ENCODE measurements at places on chromosomes 5 and 9.

GRCh38 chr9:114869845-114870244, 60.5 kb downstream of the TNFSF8 start:
- H3K36me3 ChIP-seq: no peaks in the 10 kb centered on the region
- no peak overlapping the region for H3K4me3 ChIP-seq
- no peaks in the 10 kb centered on the region for H3K4me1 ChIP-seq
- DNase-seq: no peak

DNA sequence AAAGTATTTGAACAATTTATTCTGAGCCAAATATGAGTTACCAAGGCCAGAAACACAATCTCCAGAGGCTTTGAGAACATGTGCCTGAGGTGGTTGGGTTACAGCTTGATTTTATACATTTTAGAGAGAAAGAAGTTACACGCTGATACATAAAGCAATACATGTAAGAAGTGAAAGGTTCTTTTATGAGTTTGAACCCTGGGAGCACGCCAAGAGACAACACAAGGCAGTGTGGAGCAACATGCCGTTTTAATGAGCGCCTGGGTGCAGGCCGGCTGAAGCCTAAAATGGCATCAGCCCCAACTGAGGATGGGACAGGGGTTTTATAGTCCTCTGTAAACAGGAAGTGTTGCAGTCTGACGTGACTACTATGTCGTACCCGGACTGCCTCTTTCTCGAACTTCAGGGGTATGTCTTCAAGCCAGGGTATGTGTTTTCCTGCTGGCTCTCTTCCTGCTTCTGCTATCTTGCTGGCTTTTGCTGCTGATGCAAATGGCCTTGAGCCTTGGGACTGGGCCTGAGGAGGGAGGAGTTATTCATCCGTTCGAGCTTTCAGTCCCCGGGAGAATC, 193.7 kb downstream of the CYLC2 start:
- no peak overlapping the region for H3K4me3 ChIP-seq
- H3K27ac ChIP-seq: no peak overlapping the region
- no peak for DNase-seq

DNA sequence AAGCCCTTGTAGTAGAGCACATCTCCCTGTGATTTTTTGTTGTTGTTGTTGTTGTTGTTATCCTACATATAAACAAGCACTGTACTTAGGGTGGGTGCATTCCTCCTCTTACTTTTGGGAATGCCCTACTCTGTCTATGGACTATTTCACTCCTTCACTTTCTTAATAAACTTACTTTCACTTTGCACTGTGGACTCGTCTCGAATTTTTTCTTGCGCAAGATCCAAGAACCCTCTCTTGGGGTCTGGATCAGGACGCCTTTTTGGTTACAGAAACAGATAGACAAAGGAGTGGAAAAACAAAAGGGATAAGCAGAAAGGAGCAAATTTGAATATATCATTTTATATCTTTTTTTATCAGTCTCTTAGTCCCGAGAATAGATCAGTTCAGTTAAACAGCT, 14.4 kb upstream of the PAIP1 start:
- H3K27me3 ChIP-seq: no peaks in the 10 kb centered on the region
- H3K27ac ChIP-seq: no peak overlapping the region
- H3K4me3 ChIP-seq: peak overlapping the region; percentile 6
- no peaks in the 10 kb centered on the region for H3K36me3 ChIP-seq
- DNase-seq: no peak
- peaks cover 16% of the 10 kb centered on the region for H3K4me1 ChIP-seq

DNA sequence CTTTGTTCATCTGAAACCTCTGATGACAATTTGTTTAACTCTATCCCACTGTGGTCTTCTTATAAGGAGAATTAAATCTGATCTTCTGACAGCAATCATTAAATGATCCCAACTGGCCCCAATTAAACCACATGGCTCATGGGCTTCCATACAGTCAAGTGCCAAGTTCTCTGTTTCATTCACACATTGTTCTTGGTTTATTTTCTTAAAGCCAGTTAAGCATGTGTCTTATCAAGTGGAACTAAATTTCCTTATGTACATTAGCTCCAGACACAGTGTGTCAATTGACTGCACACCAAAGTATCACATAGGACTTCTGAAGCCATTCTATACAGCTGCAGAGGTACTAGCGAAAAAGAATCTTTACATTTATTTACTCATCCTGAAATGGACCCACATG, 51.2 kb downstream of the MEF2C start:
- no peak for DNase-seq
- H3K4me3 ChIP-seq: no peak overlapping the region
- no peaks in the 10 kb centered on the region for H3K27me3 ChIP-seq
- H3K36me3 ChIP-seq: no peaks in the 10 kb centered on the region

- no peaks in the 10 kb centered on the region for H3K36me3 ChIP-seq
- H3K27ac ChIP-seq: no peak overlapping the region
- no peaks in the 10 kb centered on the region for H3K27me3 ChIP-seq
- H3K4me3 ChIP-seq: no peak overlapping the region
- peaks cover 19% of the 10 kb centered on the region for H3K4me1 ChIP-seq
These were observed 87.1 kb upstream of the ELL2 start for GRCh38 chr5:96048763-96049162.

DNA sequence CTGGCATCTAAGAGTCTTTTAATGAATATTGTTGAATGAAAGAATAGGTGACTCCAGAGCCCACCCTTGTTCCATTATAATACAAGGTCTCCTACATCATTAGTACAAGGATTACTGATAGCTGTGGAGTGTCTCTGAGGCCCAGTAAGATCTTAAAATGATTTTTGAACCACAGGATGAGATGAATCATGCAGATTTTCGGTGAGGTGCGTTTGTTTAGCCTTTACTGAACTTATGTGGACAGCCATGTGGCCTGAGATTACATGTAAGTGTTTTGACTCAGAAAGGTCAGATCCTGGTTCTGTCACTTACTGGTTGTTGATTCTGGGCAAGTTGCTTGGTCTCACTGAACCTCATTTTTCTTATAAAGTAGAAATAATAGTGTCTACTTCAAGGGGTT, 21.6 kb downstream of the NFX1 start:
- no peak overlapping the region for H3K27ac ChIP-seq
- DNase-seq: no peak
- H3K36me3 ChIP-seq: peaks cover 89% of the 10 kb centered on the region
- H3K27me3 ChIP-seq: no peaks in the 10 kb centered on the region
- no peaks in the 10 kb centered on the region for H3K4me1 ChIP-seq

- no peak for DNase-seq
- H3K4me1 ChIP-seq: no peaks in the 10 kb centered on the region
- no peaks in the 10 kb centered on the region for H3K36me3 ChIP-seq
- H3K27me3 ChIP-seq: no peaks in the 10 kb centered on the region
- no peak overlapping the region for H3K4me3 ChIP-seq
- H3K27ac ChIP-seq: no peak overlapping the region
These were observed 13.5 kb upstream of the BARX1 start for GRCh38 chr9:93968451-93969327.

- no peaks in the 10 kb centered on the region for H3K27me3 ChIP-seq
- DNase-seq: no peak
- H3K27ac ChIP-seq: no peak overlapping the region
These were observed 116.4 kb downstream of the APBA1 start for GRCh38 chr9:69555802-69556201.

- no peaks in the 10 kb centered on the region for H3K4me1 ChIP-seq
- DNase-seq: no peak
- H3K36me3 ChIP-seq: no peaks in the 10 kb centered on the region
- H3K27ac ChIP-seq: no peak overlapping the region
- H3K4me3 ChIP-seq: no peak overlapping the region
These were observed 356.8 kb upstream of the DMAC1 start for GRCh38 chr9:8156346-8156745.

DNA sequence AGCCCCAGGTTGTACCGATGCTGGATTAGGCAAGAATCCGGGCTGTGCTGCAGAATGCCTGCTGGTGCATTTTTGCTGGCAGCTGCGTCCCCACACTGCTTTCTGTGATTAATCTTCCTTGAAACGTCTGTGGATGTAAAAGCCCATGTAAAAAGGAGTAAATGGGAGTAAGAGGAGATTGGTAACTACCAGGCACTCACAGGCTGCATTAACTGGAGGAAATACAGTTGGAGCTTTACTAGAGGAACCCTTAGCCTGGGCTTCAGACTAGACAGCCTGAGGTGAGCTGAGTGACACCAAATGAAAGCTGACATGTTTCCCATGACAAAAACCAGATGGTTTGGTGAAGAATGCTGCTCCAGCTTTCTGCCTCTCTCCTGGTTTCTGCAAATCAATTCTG, 190.4 kb upstream of the GAS1 start:
- DNase-seq: no peak
- no peaks in the 10 kb centered on the region for H3K36me3 ChIP-seq
- no peak overlapping the region for H3K4me3 ChIP-seq
- no peaks in the 10 kb centered on the region for H3K4me1 ChIP-seq
- no peak overlapping the region for H3K27ac ChIP-seq
- no peaks in the 10 kb centered on the region for H3K27me3 ChIP-seq

DNA sequence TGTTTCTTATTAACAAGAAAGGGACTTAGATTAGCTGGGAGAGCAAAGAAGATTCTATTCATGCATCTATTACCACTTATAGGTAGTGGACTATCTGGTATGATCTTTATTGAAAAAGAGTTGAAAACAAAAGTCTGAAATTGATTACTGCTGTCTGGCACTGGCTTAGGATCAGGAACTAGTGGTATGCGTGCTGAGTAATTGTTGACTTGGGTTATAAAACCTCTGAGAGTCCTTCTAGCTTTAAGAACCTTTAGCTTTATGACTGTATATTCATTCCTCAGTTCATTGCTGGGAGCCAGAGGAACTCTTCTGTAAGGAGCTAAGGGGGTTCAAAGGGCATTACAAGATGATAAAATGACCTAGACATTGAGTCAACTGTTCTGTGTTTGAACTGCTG, 7.6 kb downstream of the SLC1A1 start:
- H3K4me1 ChIP-seq: no peaks in the 10 kb centered on the region
- DNase-seq: no peak
- no peaks in the 10 kb centered on the region for H3K36me3 ChIP-seq
- no peaks in the 10 kb centered on the region for H3K27me3 ChIP-seq

GRCh38 chr9:132982458-132982857, 4.0 kb downstream of the GFI1B start:
- H3K4me3 ChIP-seq: no peak overlapping the region
- H3K27me3 ChIP-seq: peaks cover 42% of the 10 kb centered on the region
- H3K4me1 ChIP-seq: no peaks in the 10 kb centered on the region

- H3K27me3 ChIP-seq: peaks cover 13% of the 10 kb centered on the region
- DNase-seq: no peak
- H3K27ac ChIP-seq: no peak overlapping the region
- no peaks in the 10 kb centered on the region for H3K36me3 ChIP-seq
- H3K4me3 ChIP-seq: no peak overlapping the region
These were observed 303.9 kb downstream of the ICE1 start for GRCh38 chr5:5726401-5726800.

DNA sequence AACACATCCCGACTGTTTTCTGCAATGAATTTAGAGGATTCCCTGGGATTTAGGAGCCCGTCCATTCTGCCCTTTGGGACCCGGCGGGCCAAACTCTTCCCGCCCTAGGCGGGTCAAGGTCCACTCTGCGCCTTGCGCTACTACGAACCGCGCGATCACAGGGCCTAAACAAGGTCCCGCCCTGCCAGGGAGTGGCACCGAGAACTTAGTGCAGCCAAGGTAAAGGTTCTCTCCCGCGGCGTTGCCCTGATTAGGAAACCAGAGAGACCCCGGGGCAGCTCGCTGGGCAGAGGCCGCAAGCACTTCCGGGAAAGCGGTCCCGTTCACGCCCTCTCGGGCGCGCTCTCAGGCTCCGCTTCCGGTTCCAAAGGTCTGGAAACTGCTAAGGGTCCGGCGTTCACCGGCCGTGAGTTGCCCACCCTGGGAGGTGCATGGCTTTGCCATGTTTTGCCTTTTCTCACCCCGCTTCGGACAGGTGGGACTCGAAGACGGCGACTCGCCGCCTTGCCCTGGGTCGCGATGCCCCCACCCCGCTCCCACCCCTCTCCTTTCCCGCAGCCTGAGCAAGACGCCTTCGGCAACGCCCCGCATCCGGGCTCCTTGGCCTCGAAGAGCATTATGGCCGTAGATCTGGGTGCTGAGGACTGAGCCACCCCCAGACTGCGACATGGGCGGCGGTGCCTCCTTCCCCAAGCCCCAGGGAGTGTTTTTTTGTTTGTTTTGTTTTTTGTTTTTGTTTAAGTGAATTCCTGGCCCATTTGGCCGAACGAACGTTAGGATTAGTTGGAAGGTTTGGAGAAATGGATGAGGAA, 23.4 kb downstream of the HNRNPK start:
- H3K36me3 ChIP-seq: peaks cover 31% of the 10 kb centered on the region
- H3K27me3 ChIP-seq: no peaks in the 10 kb centered on the region
- peaks cover 10% of the 10 kb centered on the region for H3K4me1 ChIP-seq
- peak overlapping the region; percentile 54 for H3K4me3 ChIP-seq
- peak; percentile 78 for DNase-seq
- peak overlapping the region; percentile 59 for H3K27ac ChIP-seq

- no peak overlapping the region for H3K27ac ChIP-seq
- no peak for DNase-seq
- H3K4me3 ChIP-seq: no peak overlapping the region
- H3K36me3 ChIP-seq: no peaks in the 10 kb centered on the region
- H3K4me1 ChIP-seq: no peaks in the 10 kb centered on the region
These were observed 92.0 kb downstream of the SPOCK1 start for GRCh38 chr5:137407090-137407489.

GRCh38 chr9:74795803-74796202, 91.9 kb downstream of the TRPM6 start:
- no peak for DNase-seq
- no peaks in the 10 kb centered on the region for H3K4me1 ChIP-seq
- H3K27ac ChIP-seq: no peak overlapping the region
- no peaks in the 10 kb centered on the region for H3K36me3 ChIP-seq

- peaks cover 10% of the 10 kb centered on the region for H3K4me1 ChIP-seq
- DNase-seq: no peak
- H3K27me3 ChIP-seq: no peaks in the 10 kb centered on the region
- no peaks in the 10 kb centered on the region for H3K36me3 ChIP-seq
- peak overlapping the region; percentile 14 for H3K27ac ChIP-seq
These were observed 456.5 kb upstream of the CDH9 start for GRCh38 chr5:27494887-27495286.

DNA sequence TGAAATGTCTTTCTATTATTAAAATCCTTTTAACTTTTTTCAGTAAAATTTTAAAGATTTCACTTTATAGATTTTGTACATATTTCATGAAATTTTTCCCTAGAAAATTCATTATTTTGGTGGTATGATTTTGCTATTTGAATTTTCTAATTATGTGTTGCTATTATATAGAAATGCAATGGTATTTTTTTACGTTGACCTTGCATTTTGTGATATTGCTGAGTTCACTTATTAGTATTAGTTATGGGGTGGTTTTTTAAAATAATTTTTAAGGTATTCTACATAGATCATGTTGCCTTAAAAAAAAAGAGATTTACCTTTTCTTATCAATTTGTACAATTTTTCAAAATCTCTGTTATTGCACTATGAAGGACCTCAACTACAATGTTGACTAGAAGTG, 458.3 kb downstream of the TLE1 start:
- no peak overlapping the region for H3K4me3 ChIP-seq
- no peak overlapping the region for H3K27ac ChIP-seq
- no peaks in the 10 kb centered on the region for H3K36me3 ChIP-seq
- H3K4me1 ChIP-seq: no peaks in the 10 kb centered on the region

GRCh38 chr5:174412374-174412773, 312.0 kb upstream of the MSX2 start:
- H3K4me3 ChIP-seq: no peak overlapping the region
- no peaks in the 10 kb centered on the region for H3K4me1 ChIP-seq
- no peak overlapping the region for H3K27ac ChIP-seq
- DNase-seq: no peak
